ENCODE measurements at places on chromosomes 11 and 22.

GRCh38 chr11:13391217-13391616, 71.8 kb downstream of the BTBD10 start:
- DNase-seq = no peak

DNA sequence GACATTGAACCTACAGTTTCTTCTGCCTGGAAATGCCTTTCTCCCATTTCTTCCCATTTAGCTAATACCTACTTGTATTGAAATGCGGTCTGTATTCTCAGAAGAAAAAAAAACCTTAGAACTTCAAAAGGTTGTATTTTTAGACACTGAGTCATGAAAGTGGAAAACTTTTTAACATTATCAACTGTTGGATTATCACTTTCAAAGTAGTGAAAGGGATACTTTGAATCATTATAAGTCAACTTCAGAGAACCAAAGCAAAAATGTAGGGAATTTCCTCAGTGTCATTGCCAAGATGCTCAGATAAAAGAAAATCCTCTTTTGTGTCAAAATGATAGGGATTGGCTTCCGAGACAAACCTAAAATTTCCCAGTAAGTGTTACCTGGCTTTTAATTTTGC, 6.6 kb downstream of the HOATZ start:
- DNase-seq = no peak

DNA sequence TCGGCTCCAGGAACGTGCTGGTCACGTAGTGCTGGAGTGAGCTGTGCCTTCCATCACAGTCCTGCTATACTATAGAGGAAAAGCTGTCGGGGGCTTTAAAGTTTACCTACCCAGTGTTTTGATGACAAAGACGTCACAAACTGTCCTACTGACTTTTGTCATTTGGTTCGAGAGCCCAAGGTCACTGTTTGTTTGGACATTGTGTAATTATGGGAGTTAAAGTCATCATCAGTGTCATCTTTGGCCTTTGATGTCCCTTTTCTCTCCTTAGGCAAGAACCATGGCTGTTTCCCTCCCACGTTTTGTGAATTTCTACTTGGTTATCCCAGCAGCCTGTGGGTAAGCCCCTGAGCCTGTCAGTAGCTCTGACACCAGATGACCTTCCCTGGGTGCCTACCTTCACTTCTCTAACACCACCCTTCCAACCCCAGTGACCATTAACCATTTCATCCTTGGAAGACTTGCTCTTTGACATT, 59.3 kb downstream of the SLC1A2 start:
- no peak for DNase-seq

GRCh38 chr11:11813288-11813962, 28.3 kb upstream of the USP47 start:
- no peak for DNase-seq

DNA sequence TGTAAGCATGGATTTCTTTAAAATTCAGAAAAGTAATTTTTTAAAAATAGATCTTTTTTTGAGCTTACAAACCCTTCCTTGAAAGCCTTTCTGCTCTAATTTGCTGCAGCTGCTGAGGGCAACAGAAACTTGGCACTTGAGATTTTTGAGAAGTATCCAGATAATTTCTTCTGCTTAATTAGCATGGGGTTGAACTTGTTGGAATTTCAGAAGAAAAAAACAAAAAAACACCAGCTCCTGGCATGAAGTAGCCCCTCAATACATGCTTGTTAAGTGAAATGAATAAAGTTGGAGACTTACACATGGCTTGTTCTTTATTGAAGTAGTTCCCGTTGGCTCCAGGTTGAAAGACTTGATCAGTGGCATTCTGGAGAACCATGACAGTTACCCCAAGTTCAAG, 331.4 kb upstream of the RAG2 start:
- no peak for DNase-seq

- DNase-seq = no peak
These were observed 4.0 kb downstream of the RRP8 start for GRCh38 chr11:6599449-6599848.
